ENCODE measurements at places on chromosomes 7 and 10.

GRCh38 chr10:53864846-53865245 is 936.2 kb downstream of the PCDH15 start:
- no peak for DNase-seq

- no peak for DNase-seq
These were observed 29.0 kb downstream of the GSTO2 start for GRCh38 chr10:104297697-104298660.

DNA sequence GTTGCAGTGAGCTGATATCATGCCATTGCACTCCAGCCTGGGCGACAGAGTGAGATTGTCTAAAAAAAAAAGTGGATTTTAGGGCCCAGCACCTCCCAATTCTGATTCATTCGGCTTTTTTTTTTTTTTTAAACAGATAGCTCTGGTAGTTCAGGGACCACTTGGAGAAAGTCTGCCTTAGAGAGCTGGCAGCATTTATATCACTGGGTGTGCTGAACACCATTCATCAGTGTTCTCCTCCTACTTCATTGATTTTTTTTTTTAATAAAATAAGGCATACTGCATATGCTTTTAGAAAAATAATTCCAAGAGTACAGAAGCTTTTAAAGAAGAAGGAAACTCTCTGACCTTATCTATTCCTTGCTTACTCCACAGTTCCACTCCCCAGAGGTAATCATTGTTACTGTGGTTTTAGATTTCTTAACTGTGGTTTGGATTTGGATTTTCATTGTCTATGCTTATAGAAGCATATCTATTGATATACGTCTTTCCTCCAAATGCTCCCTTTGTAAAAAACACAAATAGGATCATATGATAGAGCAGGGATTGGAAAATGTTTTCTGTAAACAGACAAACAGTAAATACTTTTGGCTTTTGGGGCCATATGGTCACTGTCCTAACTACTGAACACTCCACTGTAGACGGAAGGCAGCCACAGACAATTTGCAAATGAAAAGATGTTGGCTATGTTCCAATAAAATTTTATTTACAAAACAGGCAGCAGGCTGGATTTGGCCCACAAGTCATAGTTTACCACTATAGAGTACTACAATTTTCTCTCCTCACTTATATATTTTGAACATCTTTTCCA is 21.1 kb upstream of the SAR1A start:
- no peak for DNase-seq

DNA sequence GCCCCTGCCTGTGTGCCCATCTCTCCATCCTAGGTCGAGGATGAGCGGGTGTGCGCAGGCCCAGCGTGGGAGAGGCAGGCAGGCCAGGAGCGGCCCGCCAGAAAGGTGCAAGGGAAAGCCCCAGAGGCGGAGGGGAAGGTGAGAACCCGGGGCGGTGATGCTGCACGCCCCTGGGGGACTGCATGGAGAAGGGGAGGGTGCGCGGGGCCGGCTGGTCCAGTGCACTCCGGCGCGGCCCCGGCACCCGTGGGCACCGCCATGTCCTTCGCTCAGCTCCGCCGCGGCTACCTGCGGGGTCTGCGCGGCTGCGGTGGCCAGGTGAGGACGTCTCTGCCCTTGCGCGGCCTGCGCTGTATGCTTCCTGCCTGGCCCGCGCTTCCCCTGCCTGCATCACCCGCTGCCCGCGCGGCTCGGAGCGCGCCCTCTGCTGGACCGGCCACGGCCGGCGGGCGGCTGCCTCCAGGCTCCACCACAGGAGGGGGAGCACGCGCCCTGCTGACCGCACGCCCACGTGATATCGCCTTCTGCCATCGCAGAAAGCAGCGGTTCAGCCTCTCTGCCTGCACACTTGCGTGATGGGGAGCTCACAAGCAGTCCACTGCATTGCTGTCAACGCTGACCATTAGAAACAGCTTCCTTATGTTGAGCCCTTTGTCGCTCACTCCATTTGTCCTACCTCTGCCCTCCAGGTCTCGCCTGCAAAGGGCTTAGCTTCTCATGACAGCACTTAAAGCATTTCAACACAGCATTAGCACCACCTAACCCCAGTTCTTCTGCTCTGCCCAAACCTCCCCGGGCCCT is 73.9 kb downstream of the CXCL12 start:
- peak; percentile 33 for DNase-seq

DNA sequence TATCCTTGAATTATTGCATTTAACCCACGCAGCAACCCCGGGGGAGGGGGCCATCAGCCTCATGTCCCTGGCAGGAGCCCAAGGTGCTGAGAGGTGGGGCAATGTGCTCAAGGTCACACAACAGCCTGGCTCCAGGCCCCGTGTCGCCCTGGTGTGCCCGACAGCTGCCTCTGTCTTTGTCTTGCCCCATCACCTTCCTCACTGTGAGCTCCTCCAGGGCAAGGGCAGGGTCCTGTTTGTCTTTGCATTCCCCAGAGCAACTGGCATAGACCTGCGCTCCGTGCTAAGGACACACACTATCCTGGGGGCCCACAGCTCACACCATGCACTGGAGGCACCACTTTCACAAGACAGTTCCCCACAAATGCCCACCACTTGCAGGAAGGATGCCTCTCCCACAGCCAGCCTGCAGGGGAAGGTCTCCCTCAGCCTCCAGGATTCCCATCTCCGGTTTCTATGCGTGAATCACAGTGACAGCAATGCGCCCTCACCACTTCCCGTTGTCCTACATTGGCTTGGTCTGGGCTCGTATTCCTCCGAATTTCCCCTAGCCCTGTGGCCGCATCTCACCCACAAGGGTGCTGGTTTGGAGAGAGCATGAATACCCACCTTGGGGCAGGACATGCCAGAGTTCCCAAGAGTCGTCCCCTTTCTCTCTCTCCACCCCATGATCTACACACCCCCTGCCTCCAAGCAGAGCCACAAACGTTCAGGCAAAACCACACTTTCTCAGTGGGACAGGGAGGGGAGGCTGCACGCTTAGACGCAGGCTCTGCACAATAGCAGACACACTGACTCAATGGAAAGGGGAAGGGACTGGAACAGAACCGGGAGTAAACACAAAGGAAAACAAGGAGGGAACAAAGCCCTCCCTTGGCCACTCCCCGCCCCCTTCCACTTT is 10.3 kb downstream of the ITPRIP start:
- no peak for DNase-seq

DNA sequence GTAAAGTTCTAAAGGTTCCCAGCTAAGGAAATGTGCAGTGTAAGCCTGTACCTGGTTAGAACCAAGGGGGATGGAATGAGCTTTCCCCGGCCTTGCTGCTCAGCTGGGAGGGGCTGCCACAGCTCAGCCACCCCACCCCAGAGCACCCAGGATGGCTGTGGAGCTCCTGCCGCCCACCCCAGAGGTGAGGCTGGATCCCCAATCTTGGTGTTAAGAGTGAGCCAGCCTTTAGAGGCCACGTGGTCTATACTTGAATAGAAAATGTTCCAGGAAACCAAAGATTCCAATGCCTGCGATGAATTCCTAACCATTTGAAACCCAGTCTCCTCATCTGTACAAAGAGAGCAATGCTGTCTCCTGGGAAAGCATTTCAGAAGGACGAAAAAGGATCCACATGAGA is 16.5 kb downstream of the DIP2C start:
- no peak for DNase-seq

GRCh38 chr7:99825452-99825851 is 2.4 kb upstream of the CYP3A43 start:
- DNase-seq: no peak

GRCh38 chr7:6545398-6546126 is 5.7 kb downstream of the GRID2IP start:
- no peak for DNase-seq

GRCh38 chr10:114856544-114857287 is 35.1 kb downstream of the FHIP2A start:
- no peak for DNase-seq

DNA sequence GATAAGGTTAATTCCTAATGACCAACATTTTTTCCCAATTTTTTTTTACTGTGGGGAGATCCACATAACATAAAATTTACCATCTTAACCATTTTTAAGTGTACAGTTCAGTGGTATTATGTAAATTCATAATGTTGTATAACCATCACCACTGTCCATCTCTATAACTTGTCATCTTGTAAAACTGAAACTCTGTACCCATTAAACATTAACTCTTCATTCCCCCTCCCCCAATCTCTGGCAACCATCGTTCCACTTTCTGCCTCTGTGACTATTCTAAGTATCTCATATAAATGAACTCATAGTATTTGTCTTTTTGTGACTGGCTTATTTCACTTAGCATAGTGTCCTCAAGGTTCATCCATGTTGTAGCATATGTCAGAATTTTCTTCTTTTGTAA is 46.0 kb upstream of the HPS1 start:
- DNase-seq: no peak

- no peak for DNase-seq
These were observed 292.4 kb upstream of the KLF14 start for GRCh38 chr7:131026297-131027000.

DNA sequence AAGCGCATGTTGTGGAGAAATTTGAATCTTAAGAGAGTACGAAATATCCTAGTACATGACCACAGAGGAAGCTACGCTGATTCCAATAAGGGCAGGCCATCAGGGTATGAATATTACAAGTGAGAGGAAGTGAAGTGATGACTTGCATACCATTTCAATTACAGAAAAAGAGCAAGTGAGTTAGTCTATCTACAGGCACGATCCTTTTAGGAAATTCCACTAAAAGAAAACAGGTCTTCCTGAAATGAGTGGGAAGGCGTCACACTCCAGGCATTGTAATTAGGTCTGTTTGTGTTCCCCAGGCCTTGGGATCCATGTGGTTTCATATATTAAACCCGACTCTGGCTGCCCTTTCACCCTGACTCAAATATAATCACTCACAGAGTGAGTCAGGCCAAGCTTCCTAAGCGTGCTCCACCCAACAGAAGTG is 152.5 kb downstream of the SEMA3A start:
- DNase-seq: no peak

GRCh38 chr7:102318482-102318971 is 31.9 kb downstream of the SH2B2 start:
- no peak for DNase-seq

GRCh38 chr10:119377451-119377957 is 165.0 kb downstream of the RGS10 start:
- no peak for DNase-seq

DNA sequence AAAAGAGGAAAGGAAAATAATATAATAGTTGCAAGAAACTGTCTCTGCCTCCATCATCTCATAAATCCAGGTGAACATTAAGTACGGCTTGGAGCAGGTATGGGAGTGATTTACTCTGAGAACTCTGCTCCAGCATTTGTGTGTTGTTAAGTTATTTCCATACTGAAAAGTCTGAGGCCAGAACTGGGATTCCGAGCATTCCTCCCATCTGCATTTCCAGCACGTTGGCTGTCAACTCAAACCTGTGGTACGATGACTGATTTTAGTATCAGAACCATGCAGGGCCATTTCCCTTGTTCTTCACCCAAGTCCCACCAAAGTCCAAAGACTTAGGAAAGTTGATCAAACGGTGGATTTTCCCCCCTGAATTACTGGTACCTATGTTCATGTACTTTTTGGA is 104.9 kb downstream of the CREB5 start:
- no peak for DNase-seq

GRCh38 chr7:1357601-1358271 is 101.5 kb downstream of the MICALL2 start:
- DNase-seq: no peak

Measured in activated gamma-delta T cell treated with anti-CD3 and anti-CD28 coated beads, Interleukin-2, amount 50 U/mL, for 16 hours (primary cell).